ENCODE measurements at places on chromosomes 4 and X. TPM values are rescaled to one million over a fixed set of nuclear protein-coding genes. Genes with fewer than 3 reads are reported as not detected.
A peak's percentile ranks its signal among the peaks of the same experiment; 100 is the strongest.

- no peak for DNase-seq
These were observed 76.4 kb upstream of the UCP1 start for GRCh38 chr4:140645196-140645595.

- peak; percentile 68 for DNase-seq
These were observed 22.7 kb downstream of the MAP9 start for GRCh38 chr4:155353923-155354540.

DNA sequence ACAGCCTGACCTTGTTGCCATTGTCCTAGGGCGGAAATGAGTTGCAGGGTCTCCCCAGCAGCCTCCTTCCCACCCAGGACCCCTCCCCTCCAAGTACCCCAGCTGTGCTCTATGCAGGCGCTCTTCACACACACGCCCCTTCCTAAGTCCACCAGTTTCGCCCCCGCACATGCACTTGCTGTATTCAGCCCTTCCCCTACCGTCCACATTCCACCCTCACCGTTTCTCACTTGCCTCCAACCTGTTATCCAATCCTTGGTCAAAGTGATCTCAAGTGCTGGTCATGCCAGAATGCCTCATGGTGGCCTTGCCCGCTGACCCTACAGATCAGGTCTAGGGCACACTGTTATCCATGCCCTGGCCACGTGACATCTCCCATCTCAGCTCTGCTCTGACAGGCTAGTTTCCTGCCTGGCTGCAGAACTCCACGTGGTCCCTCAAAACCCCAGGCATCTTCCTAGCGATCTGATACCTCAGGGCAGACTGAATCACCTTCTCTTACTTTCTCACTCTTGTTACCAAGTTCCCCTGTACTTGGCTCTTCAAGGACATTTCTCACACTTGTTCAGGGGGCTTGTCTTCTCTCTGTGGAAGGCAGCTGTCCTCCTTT lies 39.7 kb downstream of the NSG1 start:
- peak; percentile 7 for DNase-seq

DNA sequence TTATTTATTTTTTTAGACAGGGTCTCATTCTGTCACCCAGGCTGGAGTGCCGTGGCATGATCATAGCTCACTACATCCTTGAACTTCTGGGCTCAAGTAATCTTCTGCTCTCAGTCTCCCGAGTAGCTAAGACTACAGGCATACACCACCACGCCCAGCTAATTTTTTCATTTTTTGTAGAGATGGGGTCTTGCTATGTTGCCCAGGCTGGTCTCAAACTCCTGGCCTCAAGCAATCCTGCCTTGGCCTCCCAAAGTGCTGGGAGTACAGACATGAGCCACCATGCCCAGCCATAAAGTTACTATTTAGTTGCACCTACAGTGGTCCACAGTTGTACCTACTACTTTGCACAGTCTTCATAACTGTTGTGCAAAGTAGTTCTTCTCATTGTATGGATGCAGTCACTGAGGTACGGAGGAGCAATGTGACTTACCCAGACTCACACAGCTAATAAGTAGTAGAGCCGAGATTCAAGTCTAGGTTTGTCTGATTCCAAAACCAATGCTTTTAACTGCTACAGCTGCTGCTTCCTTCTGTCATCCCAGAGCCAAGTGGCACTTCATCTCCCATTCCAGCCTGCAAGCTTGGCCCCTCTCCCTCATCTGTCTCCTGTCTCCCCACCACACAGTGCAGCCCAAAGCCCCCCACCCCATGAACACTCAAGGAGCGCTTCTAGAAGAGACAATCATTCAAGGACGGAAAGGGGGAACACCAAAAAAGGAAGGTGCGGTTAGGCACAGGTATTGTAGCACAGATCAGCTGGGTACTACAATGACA lies 24.0 kb upstream of the IQSEC2 start:
- DNase-seq, result no peak

DNA sequence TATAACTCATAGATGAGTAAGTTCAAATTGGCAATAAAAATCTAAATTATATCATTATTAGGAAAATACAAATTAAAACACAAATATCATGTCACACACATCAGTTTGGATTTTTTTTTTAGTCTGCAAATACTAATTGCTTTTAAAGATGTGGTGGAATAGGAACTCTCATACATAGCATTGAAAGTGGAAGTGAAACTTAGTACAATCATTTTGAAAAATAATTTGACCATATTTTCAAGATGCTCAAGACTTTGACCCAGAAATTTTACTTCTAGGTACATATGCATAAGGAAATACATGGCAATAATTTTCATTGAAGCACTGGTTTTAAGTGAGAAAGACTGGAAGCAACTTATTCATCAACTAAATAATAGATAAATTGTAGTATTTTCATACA lies 147.5 kb upstream of the SMIM31 start:
- DNase-seq, result no peak

GRCh38 chr4:8589823-8590545 lies 2.6 kb upstream of the CPZ start:
- DNase-seq, result peak; percentile 32

DNA sequence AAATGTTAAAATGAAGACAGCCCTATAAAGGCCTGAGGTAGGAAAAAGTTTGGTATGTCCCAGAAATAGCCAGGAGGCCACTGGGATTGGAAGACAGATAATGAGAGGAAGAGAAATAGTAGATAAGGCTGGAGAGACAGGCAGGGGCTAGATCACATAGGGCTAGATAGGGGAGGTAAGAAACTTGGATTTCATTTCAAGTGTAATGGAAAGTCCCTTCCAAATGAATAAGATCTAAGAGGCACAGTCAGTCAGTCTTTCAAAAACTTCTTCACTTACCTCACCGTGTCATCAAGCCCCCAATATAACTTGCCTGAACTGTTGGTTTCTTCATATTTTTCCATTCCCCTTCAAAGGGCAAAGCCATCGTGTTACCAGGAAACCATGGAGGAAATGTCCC lies 121.8 kb downstream of the SPCS3 start:
- DNase-seq, result no peak

DNA sequence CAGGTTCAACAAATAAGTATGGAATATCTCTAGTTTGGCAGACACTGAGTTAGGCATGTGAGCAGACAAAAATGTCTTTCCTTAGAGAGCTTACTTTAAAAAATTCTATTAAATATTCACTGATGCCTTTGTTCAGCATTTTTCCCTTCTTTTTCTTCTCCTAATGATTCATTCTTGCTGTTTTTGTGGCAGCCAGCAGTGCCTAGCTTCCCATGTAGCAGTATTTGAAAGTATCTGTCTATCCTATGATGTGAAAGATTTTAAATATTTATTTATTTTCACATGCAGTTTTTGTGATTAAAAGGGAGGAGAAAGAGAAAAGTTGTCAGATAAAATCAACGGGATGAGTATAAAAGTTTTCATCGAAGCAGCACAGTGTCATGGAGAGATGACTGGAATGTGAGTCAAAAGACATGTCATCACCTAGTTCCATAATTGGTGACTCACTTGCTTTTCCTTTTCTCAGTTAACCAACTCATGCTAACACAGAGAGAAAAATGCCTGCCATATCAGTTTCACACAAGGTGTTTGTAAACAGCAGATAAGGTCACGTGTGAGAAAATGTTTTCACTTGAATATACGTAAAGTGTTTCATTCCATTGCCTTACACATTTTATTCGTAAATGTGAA lies 69.8 kb downstream of the BMPR1B start:
- DNase-seq, result peak; percentile 59

- peak; percentile 2 for DNase-seq
These were observed 60.8 kb downstream of the ZNF732 start for GRCh38 chr4:244471-244870.

DNA sequence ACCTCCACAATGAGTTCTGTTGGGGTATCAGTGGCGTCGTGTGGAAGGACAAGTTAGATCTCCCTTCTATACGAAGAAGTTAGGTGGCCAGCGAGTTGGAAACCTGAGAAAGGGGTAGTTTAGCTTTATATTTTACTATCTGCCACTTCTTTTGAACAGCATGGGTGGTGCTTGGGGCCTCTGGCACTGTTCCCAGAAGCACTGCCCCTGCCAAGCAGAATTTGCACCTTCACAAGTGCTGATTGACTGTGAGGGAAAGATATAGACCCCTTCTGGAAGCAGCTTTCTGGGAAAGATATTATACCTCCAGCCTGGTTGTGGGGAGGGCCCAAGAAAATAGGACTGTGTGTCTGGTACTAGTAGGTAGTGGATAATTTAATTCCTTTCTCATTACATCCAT lies 246.9 kb downstream of the FBXO8 start:
- no peak for DNase-seq

- no peak for DNase-seq
These were observed 343.7 kb downstream of the PDHA2 start for GRCh38 chr4:96183611-96184010.

GRCh38 chr4:129176864-129177263 lies 80.9 kb downstream of the C4orf33 start:
- no peak for DNase-seq

GRCh38 chr4:98260047-98260578 lies 1.1 kb upstream of the RAP1GDS1 start:
- no peak for DNase-seq

GRCh38 chr4:102477657-102478056 lies 23.5 kb upstream of the NFKB1 start:
- no peak for DNase-seq

- DNase-seq, result no peak
These were observed 167.2 kb upstream of the SLIT2 start for GRCh38 chr4:20084488-20084887.

GRCh38 chr4:72786401-72786990 lies 217.5 kb upstream of the ADAMTS3 start:
- peak; percentile 25 for DNase-seq

DNA sequence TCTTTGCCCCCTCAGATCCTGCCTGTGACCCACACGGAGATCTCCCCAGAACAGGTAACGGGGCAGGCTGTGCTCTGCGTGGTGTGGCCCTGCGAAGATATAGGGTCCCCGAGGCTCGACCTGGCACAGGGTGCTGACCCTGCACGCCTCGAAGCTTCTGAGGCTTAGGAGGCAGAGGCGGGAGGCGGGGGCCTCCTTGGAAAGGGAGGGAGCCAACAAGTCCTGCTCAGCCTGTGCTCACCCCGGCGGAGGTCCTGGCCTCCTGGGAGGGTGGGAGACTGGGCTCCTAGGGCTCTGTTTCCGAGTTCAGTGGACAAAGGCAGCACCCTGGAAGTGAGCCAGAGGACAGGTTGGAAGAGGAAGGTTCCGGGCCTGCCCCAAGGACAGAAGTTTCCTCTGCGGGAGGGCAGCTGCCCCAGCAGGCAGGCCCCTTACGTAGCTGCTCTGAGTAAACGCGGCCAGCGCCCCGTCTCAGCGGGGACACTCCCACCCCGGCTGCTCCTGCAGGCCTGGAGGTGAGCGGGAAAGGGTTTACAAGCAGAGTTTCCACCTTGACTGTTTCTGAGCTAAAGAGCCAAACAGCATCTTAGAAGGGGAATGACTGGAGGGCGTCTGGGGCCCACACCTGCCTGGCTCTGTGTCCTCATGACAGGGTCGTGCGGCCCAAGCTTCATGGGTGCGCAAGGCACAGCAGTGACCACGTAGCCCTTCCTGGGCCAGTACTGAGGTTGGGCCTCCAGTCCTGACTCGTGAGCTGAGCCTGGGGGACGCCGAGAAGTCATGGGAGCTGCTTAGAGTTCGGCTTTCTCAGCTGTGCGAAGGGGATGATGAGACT lies 16.1 kb downstream of the TMEM175 start:
- DNase-seq, result no peak

DNA sequence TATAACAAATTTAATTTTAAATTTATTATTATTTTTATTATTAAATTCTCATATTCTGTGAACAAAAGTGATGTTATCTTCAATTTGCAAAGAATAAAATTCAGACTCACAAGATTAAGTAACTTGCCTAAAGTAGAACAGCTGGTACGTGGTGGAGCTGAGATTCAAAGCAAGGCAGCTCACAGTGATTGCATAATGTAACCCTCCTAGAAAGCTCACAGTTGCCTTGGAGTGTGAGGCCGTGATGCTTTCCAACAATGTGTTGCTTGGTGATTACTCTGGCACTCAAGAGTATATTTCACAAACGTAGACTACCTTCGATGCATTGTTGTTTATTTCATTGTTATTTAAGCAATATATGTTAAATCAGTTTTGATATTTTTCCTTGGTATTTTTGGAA lies 1039.2 kb upstream of the PABPC4L start:
- peak; percentile 80 for DNase-seq

DNA sequence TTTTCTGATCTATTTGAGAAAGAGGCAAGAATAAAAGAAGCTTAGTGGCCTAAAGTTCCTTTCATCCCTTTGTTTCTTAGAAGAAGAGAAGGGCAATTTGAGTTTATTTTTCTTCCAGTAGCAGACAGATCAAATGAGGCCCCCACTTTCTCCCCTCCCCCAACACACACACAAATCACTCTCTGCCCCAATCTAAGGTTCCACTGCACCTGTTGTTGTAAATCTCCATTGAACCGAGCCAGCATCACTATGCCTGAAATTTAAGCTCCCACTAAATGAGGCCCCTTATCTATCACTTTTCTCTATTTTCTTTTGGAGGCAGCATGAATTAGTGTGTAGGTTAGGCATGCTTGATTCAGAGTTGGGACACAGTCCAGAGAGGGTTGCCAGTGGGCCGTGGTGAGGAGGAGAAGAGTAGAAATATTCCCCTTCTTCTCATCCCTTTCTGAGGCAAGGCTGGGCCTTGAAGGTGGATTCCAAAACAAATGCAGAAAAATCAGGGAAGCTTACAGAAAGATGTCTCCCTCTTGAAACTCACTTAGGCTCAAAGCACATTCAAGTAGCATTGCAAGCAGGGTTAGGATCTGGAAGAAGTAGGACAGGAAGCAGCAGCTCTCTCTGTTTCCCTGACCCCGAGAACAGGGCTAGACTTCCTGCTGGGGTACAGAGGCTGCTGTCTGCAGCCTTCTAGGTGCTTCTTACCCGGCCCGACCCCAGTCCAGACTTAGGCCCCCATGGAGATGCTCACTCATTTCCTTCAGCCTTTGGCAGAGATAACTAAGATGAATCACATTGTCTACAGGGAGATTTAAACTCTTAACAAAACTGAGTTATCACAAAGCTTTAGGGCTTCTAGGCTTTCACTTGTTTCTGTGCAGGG lies 70.7 kb downstream of the RASL11B start:
- peak; percentile 60 for DNase-seq

GRCh38 chrX:21946925-21947641 lies 6.6 kb downstream of the SMS start:
- no peak for DNase-seq

DNA sequence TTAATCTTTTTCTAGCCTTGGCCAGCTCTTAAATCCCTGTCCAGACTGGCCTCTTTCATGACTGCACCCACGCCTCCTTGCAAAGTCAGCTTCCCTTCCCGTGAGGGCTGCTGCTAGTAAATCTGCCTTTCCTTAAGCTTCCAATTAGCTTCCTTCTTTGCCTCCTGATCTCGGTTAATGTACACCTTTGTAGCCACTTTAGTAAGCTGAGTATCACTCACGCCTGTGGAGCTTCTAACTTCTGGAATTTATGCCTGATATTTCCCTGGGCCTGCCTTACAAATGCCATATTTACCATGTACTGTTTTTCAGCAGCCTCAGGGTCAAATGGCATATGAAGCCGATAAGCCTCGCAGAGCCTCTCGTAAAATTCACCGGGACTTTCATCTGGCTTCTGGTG lies 5.1 kb upstream of the UGT8 start:
- no peak for DNase-seq

Gene SPANXN4
- not detected for total RNA-seq

Gene ASB9
- total RNA-seq, result not detected

Gene TBC1D14
- 37.7 TPM for total RNA-seq

Gene RIPPLY1
- total RNA-seq, result not detected

Gene LRCH2
- total RNA-seq, result 12.8 TPM

Gene ZAR1
- not detected for total RNA-seq

Gene TRPC5OS
- not detected for total RNA-seq

Gene SYTL5
- total RNA-seq, result 1.5 TPM

Measured in fibroblast of lung (primary cell).